ENCODE measurements at places on chromosomes 13 and 19. TPM values are rescaled to one million over a fixed set of nuclear protein-coding genes. Genes with fewer than 3 reads are reported as not detected.
A peak's percentile ranks its signal among the peaks of the same experiment; 100 is the strongest.

KCNJ14 gene
- 1.0 TPM for total RNA-seq

ZNF235 gene
- total RNA-seq: 4.6 TPM

LPAR6 gene
- 44.2 TPM for total RNA-seq

GRCh38 chr19:55391191-55391670 is 5.5 kb downstream of the RPL28 start:
- no peak for DNase-seq

- no peak for DNase-seq
Measured at GRCh38 chr13:30159446-30159839, 147.9 kb downstream of the KATNAL1 start.

DNA sequence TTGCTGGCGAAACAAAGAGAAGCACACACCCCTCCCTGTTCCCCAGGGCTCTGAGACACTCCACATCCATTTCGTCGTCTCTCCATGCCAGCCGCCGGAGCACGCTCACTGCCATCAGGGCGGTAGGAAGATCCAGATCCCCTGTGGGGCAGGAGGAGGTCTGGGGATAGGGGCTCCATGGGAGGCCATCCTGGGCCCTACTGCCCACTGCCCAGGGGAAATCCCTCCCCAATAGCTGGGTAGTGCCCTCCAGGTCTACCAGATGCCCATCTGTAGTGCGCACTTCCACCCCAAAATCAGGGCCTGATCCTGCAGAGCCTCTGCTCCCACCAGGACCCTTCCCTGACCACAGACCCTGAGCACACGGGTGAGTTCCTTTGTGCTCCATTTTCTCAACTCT is 80.3 kb downstream of the EFNB2 start:
- DNase-seq: no peak

GRCh38 chr19:46753420-46754155 is 7.3 kb upstream of the STRN4 start:
- no peak for DNase-seq

GRCh38 chr13:113123226-113124201 is 915 bp downstream of the F10 start:
- peak; percentile 27 for DNase-seq
